ENCODE measurements at places on chromosomes 12 and 14.

GRCh38 chr12:69546693-69547438 lies 38.4 kb upstream of the CCT2 start:
- no peak for DNase-seq

GRCh38 chr14:91009501-91010152 lies 50.8 kb downstream of the RPS6KA5 start:
- DNase-seq, result no peak

GRCh38 chr12:102344691-102345090 lies 135.7 kb downstream of the IGF1 start:
- no peak for DNase-seq

DNA sequence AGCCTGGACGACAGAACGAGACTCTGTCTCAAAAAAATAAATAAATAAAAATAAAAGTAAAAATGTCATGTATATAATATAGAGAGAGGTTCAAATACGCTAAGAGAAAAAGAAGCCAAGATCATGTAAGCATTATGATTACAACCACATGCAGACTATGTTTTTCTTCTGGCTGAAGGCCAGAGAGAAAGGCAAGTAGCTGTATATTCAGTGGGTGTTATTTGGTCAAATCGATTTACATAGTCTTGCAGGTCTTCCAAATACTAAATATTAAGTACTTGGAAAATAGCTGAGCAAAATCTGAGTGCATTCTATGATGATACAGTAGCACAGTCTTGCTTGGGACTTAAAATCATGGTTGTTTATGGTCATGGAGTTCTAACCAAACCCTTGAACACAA lies 758.0 kb downstream of the DIO2 start:
- no peak for DNase-seq

GRCh38 chr12:124862768-124863415 lies 772 bp downstream of the SCARB1 start:
- no peak for DNase-seq

- no peak for DNase-seq
Observed at GRCh38 chr14:87990682-87991081, 2.3 kb downstream of the GALC start.

DNA sequence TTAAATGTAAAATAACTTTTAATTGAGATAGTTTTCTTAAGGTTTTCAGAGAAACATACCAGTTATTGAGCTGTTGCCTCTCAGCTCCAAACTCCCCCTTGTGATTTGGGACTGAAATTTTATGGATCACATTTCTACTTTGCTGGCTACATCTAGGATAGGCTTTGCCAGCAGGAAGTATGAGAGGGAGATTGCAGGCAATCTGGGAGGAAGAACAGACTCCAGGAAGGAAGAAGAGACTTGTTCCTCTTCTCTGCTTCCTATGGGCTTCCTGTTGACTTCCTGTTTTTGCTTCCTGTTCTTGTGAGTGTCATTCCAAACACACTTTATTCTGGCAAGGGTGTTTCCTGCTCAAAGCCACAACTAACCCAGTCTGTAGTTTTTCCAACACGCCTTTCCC lies 312.9 kb downstream of the ITPR2 start:
- no peak for DNase-seq

DNA sequence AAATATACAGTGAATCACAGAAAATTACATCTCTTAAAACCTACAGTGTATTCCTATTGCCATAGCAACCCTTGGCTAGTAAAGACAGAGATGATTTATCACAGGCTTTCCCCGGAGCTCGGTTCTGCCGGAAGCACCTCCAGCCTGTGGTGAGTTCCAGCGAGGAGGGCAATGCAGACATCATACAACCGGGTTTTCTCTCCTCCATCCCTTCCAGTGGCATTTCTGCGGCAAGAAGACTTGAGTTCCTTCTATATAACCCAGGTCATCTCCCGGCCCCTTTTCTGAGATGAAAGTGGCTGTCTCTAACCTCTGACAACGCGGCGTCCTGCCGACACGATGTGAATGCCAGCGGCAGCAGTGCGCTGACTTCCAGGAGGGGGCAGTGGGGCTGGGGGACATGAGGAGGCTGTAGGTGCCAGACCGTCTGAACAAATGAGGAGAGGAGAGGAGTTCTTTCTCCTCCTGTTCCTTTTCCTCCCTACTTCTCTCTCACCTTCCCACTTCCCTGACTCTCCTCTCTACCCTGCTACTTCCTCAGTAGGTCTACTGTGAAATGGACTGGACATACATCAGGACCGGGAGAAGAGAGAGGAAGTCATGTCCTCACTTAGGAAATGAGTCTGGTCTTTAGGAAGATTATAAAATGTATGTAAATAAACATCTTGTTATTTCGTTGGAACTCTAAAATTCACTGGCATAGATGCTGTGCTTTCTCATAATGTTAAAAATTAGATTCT lies 68.6 kb upstream of the MAX start:
- DNase-seq, result peak; percentile 23

DNA sequence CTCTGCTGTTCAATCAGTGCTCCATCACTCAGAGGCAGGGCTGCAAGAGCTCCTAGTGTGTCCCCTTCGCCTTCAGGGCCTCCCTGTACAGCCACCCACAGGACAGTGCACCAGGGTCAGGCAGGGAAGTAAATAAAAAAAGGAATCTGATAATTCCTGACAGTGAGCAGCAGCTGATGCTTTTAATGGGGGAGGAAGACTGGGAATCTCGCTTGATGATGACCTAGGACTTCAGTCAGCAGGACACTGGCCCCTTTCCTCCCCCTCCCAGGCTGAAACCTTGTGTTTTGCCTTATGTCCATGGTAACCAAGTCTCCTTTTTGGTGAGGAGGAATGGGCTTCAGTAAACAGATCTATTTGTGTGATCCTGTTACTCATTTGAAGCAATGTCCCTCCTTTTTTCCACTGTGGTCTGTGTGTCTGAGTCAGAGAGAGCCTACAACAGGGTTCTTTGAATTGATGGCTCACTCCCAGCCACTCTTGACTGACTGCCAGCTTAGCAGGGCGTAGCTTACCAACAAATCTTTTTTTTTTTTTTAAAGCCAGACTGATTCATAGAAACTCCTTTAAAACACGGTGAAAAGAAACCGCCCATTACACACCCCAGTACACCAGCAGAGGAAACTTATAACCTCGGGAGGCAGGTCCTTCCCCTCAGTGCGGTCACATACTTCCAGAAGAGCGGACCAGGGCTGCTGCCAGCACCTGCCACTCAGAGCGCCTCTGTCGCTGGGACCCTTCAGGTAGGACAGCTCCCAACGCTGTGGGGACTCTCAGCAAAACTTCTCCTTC lies at the start of gene EMP1:
Gene EMP1 (plus strand): TSS at position 597 of the 792 bp plus-strand sequence. CDS start 14,785 bp downstream, outside the sequence.
- DNase-seq, result peak; percentile 59

- no peak for DNase-seq
Observed at GRCh38 chr12:5379749-5380496, 52.0 kb upstream of the NTF3 start.

GRCh38 chr14:24334431-24335291 lies at the start of gene ADCY4:
Gene ADCY4, minus strand, starts transcription at chr14:24335071. Its CDS starts 419 bp downstream, at chr14:24334652.
- no peak for DNase-seq

DNA sequence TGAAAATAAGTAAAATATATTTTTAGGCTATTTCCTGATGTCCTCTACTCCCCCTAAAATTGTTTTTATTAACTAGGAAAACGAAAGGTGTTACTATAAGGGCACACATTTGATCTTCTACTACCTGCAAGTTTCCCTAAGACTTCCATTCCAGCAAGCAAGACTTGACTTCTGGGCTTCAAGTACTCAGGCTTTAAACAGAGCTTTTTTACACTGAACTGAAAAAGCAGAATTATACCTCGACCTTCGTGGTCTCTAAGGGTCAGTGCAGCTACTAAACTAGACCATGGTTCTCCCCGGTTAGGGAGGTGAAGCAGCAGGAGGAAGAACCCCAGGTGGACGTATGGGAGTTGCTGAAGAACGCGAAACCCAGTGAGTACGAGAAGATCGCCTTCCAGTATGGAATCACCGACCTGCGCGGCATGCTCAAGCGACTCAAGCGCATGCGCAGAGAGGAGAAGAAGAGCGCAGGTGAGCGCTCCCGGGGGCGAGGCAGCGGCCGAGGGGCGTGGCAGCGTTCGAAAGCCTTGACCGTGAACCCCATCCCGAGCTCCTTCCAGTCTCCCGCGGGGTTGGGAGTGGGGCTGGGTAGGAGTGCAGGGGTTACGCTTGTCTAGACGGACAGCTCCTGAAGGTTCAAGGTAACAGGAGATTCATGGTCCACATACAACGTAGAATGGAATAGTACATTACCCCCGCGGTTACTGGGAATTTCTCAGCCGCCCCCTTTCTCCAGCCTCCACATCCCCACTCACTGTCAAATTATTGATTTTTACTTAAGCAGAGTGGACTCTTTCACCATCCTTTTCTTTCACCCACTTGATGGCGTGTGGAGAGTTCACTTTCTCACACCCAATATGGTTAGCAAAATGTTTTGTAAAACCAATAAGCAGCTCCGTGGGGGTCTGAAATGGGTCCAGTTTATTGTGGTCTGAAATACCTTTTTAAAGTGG lies 47.6 kb downstream of the MYBPC1 start:
- DNase-seq, result peak; percentile 0

DNA sequence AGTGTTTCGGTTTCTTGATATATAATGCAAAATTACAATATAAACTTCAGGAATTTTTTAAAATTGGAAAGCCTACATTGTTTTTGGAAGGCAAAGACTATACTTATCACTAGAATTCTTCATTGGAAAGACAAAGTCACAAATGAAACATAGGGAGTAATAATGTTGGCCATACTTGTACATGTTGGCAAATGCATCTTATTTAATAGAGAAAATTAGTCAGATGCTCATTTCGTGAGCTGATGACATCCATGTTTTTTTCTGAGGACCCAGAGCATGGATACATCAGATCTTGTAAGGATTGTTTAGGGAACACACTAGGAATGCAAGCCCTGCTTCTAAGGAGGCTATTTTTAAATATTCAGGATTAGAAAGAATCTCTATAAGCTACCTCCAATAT lies 4.6 kb upstream of the SLC15A5 start:
- no peak for DNase-seq

- no peak for DNase-seq
Observed at GRCh38 chr12:14545144-14546124, 22.2 kb downstream of the PLBD1 start.

DNA sequence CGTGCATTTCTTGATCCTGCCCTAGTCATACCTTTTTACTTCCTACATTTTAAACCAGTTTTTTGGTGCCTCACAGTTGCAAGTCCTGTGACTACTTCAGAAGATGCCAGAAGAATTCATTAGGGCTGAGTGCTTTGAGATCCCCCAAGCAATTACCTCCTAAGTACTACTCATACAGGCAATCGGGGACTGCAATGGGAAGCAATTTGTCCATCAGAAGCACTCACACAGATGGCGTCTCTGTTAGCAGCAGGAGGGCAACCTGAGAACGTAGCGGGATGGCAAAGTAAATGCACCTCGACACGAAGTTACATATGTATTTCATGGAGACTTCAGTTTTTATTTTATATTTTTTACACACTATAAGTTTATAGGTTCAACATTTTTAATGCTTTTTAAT lies 188.3 kb downstream of the CAPZA3 start:
- DNase-seq, result no peak

- no peak for DNase-seq
Observed at GRCh38 chr12:2322554-2323120, 269.9 kb downstream of the CACNA1C start.

- DNase-seq, result no peak
Observed at GRCh38 chr12:90858252-90858651, 96.7 kb downstream of the CCER1 start.

DNA sequence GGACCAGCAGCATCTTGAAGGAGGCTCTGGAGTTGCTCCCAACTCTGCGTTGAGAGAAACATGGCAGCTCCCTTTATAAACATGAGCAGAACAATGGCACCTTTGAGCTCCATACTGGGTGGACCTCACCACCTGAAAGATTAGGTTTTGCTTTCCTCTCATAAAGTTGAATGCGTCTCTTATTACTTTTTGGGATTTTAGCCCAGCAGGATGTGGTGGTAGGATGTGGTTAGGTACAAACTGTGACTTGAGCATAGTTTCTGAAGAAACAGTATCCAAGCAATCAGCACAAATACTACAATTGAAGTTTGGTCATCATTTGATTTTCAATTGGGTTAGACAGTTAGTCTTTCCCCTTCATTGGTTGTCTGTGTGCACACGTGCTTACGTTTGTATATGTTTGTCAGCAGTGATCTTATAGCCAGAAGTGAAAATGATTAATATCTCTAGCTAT lies at the start of gene PRR4:
Gene PRR4 (minus strand): TSS at position 51 of the 454 bp plus-strand sequence. CDS start 38 bp downstream, at position 13.
- no peak for DNase-seq

- no peak for DNase-seq
Observed at GRCh38 chr12:113314121-113314529, 20.8 kb downstream of the SLC8B1 start.

- DNase-seq, result no peak
Observed at GRCh38 chr12:4221258-4221620, 52.3 kb upstream of the CCND2 start.

DNA sequence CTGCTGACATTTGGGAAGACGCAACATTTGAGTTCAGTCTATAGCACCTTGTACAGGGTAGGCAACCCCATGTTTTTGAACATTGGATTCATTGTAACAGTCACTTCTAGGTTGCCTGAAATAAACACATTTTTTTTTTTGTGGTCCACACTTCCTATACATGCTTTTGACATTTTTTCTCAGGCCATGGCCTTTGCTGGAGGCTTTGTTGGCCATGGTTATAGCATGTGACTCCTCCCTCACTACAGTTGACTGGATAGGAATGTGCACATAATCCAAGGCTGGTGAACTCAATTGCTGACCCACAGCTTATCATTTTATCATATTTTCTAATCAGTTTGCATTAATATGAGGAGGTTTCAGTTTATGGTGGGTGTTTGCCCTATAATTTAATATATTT lies 60.6 kb downstream of the TMEM117 start:
- DNase-seq, result no peak

DNA sequence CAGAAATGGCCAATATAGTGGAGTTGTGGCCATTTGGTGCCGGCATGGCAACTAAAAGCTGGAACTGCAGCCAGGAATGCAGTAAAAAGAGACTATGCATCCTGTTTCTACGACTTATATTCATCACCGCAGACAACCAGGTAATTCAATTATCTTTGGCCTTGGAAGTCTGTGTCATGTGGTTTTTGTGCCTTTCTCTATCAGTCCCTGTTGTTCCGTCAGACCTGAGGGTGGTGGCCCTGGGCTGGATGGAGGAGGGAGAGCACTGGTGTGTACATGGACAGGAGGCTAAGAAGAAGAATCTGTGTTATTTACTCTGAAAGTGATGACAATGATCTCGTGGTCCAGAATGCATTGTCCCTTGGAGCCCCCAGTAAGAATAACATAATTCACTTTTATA lies 852.6 kb downstream of the VRK1 start:
- no peak for DNase-seq
